Adipose tissue (tissue), 3 donors: ENCODE measurements at places on chromosomes 2 and 18. TPM values are rescaled to one million over a fixed set of nuclear protein-coding genes. Genes with fewer than 3 reads are reported as not detected.

Gene GAL3ST2
- 0.09 TPM for polyA plus RNA-seq

Gene THSD7B
- 0.17 TPM for polyA plus RNA-seq

Gene RAX
- not detected for polyA plus RNA-seq

Gene VWC2L
- polyA plus RNA-seq: not detected

Gene TUBB6
- 64.6 TPM for polyA plus RNA-seq

Gene RIT2
- not detected for polyA plus RNA-seq

Gene SNRNP27
- 17.9 TPM for polyA plus RNA-seq

Gene TEKT4
- polyA plus RNA-seq: not detected
